ENCODE measurements at places on chromosomes 16 and 17.
A peak's percentile ranks its signal among the peaks of the same experiment; 100 is the strongest.

- DNase-seq, result no peak
Measured at GRCh38 chr16:23145186-23145585, 4.1 kb downstream of the USP31 start.

GRCh38 chr16:75263963-75264445 is 12.6 kb upstream of the BCAR1 start:
- DNase-seq, result peak; percentile 84

- peak; percentile 87 for DNase-seq
Measured at GRCh38 chr17:82963104-82963950, 116.1 kb upstream of the METRNL start.

GRCh38 chr16:88580371-88580770 is 10.2 kb downstream of the ZC3H18 start:
- DNase-seq, result no peak

GRCh38 chr16:49744244-49745220 is 111.4 kb downstream of the ZNF423 start:
- no peak for DNase-seq

GRCh38 chr17:45135978-45136791 is 698 bp downstream of the ACBD4 start:
- no peak for DNase-seq

DNA sequence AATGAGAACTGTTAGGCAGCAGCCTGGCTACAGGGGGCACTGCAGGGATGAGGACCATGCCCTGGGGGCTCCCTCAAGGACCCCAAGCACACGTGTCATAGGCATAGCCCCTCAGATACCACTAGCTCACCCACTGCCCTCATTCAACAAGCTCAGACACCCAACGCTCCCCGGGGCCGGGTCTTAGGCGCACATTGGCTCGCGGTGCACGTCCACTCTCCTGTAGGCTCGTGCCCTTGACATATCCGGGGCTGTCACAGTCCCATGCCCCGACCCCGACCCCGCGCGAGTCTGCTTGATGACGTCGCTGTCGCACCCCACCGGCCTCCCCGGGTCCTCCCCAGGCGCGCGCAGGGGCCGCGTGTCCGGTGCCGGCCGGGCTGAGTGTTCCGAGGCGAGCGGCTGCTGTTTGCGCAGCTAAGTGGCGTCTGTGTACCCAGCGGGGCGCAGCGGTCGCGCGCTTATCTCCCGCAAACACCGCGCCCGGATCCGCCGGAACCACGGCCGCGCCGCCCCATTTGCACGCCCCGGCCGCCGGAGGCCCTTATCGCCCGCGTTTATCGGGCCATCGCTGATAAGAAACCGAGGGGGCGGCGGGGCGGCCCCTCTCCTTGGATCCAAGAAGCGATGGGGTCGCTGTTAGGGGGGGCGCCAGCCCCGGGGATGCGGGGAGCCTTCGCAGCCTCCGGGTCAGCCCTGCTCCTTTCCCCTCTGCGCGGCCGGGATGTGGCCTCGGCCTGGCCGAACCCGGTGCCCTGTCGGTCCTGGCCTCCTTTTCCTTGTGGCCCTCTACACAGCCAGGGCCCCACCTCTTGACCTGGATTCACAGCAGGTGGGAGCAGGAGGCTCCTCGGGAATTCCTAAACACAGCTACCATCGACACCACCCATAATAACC is 20.7 kb upstream of the NAGS start:
- no peak for DNase-seq

DNA sequence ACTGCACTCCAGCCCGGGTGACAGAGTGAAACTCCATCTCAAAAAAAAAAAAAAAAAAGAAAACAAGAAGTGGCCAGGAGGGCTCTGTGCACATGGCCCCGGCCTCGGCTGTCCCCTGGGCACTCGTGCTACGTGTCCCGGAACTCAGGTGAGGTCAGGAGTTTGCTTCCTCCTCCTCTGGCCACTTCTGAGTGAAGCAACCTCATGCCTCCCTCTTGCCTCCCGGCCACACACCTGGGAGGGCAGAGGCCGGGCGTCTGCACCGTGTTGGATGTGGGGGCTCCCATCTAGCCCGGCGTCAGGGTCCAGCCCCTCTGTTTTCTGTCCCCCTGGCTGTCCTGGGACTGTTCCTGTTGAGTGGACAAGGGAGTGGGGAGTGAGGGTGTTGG is 22.2 kb downstream of the ASPSCR1 start:
- no peak for DNase-seq

GRCh38 chr17:45371414-45372324 is 54.8 kb upstream of the MAP3K14 start:
- peak; percentile 91 for DNase-seq

GRCh38 chr17:73151916-73152632 is 12.7 kb upstream of the SSTR2 start:
- DNase-seq, result no peak

DNA sequence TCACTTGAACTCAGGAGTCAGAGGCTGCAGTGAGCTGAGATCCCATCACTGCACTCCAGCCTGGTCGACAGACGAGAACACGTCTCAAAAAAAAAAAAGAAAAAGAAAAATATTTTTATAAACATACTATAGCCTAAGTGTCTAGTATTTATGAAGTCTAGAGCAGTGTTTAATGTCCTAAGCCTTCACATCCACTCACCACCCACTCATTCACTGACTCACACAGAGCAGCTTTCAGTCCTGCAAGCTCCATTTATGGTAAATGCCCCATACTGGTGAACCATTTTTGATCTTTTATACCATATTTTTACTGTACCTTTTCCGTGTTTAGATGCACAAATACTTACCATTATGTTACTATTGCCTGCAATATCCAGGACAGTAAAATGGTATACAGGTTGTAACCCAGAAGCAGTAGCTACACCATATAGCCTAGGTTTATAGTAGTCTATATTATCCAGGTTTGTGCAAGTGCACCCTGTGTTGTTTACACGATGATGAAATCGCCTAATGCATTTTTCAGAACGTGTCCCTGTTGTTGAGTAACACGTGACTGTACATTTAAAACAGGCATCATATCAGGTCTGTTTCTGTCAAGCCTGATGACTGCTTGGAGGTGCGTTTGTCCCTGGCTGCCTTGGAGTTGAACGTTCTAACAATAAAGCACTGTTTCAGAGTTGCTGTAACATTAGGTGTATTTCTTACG is 10.1 kb downstream of the NUDT7 start:
- no peak for DNase-seq

- no peak for DNase-seq
Measured at GRCh38 chr17:73750975-73751374, 106.7 kb upstream of the SDK2 start.

DNA sequence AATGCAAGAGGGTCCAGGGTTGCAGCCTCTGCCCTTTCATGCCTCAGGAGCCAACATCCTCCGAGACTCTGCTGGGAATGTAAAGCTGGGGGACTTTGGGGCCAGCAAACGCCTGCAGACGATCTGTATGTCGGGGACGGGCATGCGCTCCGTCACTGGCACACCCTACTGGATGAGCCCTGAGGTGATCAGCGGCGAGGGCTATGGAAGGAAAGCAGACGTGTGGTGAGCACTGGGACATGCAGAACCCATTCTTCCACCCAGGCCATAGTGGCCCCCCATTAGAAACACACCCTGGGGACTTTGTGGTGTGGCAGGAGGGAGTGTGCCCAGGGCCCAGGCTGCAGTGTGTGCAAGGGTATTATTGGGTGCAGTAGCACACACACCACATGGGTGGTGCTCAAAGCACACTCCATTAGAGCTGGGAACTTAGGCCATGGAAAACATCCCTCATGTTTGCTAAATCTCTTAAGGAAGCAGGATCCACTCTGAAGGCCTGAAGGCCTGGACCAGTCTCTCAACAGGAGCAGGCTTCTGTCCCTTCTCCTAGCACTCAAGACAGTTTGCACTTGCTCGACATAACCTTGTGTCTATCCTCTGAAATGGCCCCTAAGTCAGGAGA is 7.6 kb downstream of the LIMD2 start:
- DNase-seq, result no peak

DNA sequence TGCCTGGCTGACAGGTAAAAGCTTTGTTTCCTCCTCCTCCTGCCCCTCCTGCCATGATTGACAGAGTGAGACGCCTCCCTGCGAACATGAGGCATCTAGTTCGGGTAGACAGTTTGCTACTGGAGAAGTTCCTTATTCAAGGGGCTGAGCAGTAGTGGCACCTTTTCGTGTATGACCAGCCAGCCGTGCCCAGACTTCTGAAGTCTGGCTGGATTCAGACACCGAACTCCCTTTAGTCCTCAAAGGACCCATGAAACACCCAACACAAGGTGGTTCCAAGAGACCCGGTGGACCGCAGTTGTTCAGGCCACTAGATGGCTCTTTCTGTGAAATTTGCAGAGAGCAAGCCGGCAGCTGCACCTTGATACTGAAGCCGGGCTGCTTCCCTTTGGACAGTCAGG is 192.8 kb downstream of the XYLT1 start:
- no peak for DNase-seq

DNA sequence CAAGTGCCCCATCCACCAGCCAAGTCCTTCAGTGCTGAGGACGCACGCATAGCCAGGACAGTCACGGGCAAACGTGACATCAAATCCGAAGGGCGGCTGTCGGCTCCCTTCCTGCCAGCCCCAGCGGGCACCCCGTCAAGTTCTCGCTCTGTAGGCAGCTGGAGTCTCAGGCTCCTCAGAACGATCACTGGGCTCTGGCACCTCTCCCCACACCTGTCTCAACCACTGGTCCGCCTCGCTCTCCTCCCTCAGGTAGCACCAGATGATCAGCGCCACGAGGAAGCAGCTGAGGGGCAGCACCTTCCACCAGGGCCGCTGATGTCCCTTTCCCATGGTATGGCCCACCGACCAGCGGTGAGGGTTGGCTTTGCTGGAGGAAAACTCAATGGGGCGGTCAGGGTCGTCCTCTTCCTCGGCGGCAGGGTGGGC is 422 bp downstream of the UQCC4 start:
- DNase-seq, result no peak

DNA sequence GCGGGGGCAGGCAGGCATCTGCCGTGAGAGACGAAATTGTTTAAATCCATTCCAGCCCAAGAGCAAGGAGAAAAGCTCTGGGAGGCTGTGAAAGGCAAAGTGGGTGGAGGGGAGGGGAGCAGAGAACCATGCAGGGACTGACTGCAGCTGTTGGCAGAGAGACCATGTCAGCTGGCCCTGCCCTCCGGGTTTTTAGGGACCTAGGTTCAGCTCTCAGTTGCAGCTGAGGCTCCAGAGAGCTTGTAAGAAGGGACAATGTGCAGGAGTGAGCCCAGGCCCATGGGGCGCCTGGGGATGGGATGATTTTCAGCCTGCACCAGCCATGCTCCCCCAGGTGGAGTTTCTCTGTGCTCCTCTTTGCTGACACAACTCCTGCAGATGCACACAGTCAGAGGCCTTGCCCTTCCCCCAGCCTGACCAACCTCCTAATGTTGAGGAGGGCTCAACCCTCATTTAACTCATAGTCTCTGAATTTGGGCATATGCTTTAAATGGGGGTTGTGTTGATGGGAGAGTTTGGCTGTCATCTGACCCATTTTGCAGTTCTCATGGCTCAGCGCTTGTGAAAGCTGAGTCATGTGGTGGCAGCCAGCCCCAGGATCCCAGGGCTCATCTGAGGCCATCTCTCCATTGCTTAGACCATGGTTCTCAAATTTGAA is 70.9 kb downstream of the PLXDC1 start:
- DNase-seq, result no peak

- DNase-seq, result no peak
Measured at GRCh38 chr17:40765657-40766056, 6.3 kb downstream of the KRT26 start.

DNA sequence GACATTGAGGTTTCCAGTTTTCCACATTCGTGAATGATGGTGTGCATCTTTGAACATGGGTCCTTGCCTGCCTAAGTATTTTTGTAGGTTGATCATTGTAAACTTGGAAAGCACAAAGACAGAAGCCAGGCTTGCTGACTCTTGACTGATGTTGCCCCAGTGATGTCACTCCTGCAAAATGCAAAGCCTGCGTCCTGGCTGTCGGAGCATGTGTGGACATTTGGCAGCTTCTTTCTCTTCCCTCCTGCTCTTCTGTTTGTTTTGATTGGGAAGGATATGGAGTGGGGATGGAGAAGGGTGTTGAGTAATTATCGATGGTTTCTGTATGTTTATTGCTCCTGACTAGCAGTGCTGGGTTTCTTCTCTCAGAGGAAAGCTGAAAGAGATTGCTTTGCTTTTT is 3.2 kb downstream of the NDE1 start:
- DNase-seq, result no peak

DNA sequence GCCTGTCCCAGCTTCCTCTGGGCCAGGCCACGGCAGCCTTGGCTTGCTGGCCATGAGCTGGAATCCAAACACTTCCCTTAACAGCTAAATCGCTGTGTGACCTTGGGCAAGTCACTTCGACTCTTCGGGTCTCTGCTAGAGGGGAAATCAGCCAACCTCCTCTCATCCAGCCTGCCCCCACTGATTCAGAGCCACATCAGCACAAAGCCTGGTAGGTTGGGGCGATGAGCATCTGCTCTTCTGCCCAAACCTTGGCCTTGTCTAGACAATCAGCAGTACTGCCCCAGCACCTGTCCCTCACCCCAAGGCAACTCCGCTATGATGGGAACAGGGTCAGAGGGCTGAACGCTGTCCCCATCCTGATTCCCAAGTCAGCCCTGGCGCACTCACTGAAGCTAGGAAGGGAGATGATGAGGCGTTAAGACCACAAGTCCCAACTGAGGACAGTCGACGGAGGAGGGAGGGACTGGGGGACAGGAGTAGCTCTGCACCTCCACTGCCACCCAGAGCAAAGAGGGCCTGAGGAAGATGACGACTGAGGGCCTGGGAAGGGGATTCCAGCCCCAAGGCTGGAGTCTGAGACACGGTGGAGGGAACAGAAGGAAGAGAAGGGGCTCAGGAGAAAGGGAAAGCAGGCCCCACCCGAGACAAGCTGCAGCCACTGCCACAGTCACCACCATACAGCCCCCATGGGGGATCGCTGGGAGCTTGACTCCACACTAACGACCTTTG is 1.3 kb downstream of the CLUH start:
- no peak for DNase-seq

DNA sequence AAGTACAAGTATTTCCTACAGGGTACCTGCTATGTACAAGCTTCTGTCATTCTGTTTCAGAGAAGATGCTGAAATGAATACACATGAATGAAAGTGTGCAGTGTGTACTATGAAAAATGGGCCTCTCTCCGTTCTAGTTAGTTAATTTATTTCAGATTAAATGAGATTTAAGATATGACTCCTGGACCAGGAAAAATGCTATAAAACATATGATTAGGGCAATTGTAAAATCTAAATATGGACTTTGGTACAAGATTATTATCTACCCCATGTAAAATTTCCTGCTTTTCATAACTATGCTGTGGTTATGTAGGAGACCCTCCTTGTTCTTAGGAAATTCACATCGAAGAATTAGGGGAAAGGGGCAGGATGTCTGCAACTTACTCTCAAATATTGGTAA is 28.9 kb downstream of the MYO1D start:
- DNase-seq, result no peak

DNA sequence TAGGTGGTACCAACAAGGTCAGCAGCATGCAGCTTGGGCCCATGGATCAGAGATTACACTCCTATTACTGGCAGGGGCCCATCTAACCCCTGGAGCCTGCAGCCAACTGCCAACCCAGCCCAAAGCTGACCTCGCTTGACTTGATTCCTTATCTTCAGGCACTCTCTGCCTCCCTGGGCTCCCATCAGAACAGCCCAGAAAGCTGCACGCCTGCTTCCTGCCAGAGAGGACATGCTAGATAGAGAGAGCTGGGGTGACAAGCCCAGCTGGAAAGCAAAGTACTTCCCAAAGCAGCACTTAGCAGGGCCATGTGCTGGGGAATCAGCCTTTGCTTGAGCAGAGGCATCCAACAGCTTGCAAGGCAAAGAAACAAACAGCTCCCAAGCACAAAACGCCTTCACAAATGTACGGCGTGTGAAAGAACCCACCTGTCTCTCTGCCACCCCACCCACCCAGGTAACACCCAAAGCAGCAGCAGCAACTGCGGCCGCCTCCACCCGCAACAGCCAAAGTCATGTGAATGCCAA is 74.2 kb upstream of the NLK start:
- DNase-seq, result no peak

GRCh38 chr16:65947951-65948350 is 418.5 kb upstream of the CDH5 start:
- no peak for DNase-seq
